T-helper 2 cell (primary cell): ENCODE measurements at places on chromosomes 6 and 20.

DNA sequence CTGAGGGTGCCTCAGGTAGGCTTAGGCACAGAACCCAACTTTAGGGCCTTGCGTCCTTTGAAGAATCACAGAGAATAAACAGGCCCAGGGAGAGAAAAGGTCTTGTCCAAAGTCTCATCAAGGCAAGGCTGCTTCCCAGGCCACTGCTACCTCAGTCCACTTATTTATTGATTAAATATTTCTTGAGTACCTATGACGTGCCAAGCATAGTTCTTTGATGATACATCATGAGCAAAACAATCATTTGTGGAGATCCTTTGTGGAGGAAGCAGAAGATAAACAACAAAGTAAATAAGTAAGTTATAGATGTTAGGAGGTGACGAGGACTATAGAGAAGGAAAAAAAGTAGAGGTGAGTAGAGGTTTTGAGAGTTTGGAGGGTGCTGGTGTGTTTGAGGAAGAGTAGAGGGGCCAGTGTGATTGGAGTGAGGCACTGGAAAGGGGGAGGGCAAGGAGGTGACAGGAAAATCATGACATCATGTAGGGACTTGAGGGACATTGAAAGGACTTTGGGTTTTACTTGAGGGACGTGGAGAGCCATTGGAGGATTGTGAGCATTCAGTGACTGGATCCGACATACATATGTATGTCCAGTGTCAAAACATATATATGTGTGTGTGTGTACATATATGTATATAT, 14.1 kb upstream of the CHMP4B start:
- DNase-seq: no peak

DNA sequence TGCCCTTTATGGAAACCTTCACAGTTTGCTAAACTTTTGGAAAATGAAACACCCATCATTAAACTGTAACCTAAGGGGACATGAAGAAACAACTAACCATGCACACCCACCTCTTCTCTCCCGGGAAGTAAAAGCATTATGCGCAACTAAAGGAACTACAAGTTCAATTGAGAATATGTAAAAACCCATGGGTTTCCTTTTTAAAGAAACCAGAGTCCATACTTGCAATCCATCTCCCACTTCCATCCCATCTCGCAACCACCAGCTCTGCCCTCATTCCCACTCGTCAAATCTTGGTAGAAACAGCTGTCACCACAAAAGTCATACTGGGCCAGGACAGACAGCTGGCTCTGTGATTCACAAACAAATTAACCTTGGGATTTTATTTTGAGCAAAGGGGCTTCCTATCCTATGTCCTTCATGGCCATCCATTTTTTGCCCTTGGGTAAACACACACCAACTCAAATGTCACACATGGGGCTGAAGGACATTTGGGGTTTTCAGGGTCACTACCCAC, 81.5 kb downstream of the HAO1 start:
- no peak for DNase-seq

DNA sequence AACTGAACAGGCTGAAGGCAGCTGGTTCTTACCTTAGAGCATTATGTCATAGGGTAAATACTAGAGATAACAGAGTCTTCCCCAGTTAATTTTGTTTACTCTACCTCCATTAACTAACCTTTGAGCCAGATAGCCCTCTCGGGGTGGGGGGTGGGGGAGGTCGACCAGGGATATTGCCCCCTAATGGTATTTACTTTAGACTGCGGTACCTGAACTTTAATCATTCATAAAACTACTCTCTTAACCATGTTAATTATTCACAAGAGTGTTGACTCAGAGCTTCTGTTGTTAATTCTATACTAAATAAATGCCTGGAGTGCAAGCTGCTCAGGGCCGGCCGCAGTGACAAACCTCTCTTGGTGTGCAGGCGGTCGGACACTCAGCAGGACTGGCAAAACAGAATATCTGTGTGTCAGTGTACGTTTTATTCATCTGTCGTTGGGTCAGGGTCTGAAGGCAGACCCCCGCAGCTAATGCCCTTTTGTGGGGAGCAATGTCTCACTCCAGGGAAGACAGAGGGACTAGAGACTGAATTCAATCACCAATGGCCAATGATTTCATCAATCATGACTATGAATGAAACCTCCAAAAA, 152.4 kb upstream of the COL21A1 start:
- DNase-seq: no peak

- no peak for DNase-seq
Measured at GRCh38 chr20:34410336-34410735, 47.3 kb downstream of the ITCH start.

- peak; percentile 48 for DNase-seq
Measured at GRCh38 chr6:20402342-20403069, 827 bp downstream of the E2F3 start.

- no peak for DNase-seq
Measured at GRCh38 chr20:46203510-46203837, 85.4 kb downstream of the CD40 start.

DNA sequence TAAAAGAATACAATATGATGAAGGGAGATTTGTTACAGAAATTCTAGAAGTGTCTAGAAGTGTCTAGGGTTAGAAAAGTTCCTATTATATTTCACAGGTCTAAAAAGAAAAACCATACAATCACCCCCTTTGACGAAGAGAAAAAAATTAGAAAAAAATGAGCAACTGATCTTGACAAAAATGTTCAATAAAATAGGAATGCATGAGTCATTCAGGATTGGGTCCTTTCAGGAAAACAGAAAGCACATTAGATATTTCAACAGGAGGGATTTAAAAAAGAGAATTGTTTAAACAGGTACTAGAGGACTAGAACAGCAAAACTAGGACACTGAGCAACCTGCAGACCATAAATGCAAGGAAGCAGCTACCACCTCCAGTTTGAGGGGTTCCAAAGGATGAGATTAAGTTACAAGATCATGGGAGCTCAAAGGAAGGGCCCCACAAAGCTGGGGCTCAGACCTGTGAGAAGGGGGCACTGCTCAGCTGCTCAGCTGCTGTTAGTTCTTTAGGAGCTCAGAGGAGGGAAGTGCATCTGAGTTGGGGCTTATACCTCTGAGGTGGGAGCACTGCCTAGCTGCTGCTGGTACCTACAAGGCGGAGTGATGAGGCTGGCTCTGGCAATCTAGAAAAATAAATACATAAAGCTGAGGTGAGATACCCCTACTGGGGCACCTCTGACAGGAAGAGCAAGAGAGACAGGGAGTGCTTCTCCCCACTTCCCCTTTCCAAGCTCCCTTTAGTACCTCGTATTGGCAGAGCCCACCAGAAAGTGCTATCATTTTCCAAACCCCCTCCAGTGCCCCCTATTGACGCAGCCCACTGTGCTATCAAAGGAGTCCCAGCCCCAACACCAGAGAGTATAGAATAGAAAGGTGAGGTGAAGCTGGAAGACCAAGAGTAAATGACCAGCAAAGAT, 27.1 kb upstream of the BEND6 start:
- no peak for DNase-seq

DNA sequence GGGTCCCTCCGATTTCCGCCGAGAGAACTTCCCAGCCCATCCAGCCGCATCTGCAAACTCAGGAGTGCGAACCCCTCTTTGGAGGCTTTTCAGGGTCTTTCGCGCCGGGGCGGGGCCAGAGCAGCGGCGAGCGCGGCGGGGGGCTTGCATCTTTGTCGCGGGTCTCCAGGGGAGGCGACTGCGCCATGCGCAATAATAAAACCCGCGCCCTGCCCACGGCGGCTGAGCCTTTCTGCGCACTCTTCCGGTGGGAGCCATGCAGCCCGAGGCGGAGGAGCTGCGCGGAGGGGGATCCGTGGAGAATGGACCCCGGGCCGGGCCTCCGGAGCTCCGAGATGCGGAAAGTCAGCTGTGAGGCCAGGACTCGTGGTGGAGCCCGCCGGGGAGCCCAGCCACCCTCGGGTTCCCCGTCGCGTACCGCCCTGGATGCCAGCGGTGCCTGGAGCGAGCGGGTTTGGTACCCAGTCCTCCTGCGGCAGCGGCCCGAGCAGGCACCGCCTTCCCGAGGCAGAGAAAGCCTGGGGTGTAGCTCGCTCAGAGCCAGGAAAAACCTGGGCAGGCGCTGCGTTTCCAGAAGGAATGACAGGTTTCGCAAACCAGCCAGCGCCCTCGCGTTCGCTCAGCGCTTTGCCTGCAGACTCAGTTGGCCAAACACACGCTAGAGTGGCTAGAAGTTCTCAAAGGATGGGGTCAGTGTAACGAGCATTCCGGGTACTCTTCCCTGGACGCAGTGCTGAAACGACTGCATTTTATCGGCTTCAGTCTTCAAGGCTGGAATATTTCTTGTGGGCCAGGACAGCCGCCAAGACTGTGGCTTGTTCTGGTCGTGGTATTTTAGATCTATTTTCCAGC, 1.2 kb downstream of the AKAP12 start:
- DNase-seq: no peak

GRCh38 chr6:35973670-35974222, 50.7 kb downstream of the SLC26A8 start:
- no peak for DNase-seq

DNA sequence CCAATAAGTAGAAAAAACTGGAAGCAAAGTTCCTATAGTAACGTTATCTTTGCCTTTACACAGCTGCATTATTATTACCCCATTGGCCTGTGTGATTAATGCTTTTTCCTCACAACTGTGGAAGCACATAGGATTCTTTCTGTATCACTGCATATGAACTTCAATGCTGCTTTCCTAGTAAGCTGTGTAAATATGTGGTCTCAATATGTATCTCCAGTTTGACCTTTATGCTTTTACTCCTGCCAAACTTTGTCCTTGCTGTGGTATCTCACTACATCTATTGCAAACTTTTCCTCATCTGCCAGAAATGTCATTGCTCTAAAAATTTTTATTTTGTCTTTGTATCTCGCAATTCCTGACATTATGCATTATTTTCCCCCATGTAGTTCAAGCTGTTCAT, 168.6 kb downstream of the ZFAND3 start:
- no peak for DNase-seq

DNA sequence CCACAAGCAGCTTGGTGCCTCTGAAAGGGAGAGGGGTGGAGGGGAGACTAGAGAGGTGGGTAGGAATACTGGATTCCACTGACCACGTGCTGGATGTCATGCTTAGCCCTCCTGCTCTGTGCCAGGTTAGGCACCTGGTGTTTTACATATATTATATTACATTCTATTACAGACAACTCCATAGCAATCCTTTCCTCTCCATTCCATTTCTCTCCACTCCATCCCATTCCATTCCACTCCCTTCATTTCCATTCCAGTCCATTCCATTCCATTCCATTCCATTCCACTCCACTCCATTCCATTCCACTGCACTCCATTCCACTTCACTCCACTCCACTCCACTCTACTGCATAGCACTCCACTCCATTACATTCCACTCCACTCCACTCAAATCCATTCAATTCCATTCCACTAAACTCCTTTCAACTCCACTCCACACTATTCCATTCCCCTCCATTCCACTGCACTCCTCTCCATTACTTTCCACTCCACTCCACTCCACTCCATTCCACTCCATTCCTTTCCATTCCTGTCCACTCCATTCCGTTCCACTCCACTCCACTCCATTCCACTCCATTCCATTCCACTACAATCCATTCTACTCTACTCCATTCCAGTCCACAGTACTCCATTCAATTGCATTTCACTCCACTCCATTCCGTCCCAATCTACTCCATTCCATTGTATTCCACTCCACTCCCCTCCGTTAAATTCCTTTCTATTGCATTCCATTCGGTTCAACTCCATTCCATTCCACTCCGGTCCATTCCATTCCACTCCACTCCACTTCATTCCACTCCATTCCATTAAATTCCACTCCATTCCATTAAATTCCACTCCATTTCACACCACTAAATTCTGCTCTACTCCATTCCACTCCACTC, 27.2 kb upstream of the DEFB125 start:
- no peak for DNase-seq

- DNase-seq: no peak
Measured at GRCh38 chr6:68730291-68731054, 95.4 kb downstream of the ADGRB3 start.

DNA sequence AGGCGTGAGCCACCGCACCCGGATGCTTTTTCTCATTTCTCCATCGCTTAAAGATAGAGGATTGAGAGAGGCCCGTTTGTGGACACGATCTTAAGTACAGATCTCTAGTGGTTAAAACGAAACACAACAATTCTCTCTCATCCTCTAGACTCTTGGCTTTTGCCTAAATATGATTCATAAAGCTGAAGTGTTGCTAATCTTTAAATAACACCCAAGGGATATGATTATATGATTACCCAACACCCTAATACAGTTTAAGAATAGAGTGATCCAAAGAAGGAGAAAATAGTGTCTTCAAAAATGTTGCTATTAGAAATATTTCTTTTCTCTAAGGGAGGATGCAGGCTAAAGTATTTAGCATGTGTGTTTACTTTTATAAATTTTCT, 50.4 kb downstream of the MTHFD1L start:
- DNase-seq: no peak

DNA sequence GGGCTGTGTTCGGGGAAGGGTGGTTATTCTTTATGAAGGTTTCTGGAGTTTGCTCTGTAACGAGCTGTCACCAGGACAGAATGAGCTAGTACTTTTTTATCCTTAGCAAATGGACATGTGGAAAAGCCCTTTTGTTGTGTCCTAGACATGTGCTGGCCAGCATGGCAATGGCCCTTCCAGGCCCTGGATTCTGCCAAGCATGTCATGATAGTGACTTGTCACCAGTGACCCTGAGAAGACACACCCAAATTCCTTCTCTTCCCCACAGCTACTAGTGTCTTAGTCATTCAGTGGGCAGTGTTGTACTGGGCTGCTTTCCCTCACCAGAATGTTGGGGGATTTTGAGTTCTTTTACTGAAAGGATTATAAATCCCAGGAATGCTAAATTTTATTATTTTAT, 74.0 kb upstream of the XRN2 start:
- DNase-seq: no peak
